ENCODE measurements at places on chromosomes 6 and 20.
A peak's percentile ranks its signal among the peaks of the same experiment; 100 is the strongest.

GRCh38 chr6:156916130-156916801 lies 139.1 kb downstream of the ARID1B start:
- no peak for DNase-seq

DNA sequence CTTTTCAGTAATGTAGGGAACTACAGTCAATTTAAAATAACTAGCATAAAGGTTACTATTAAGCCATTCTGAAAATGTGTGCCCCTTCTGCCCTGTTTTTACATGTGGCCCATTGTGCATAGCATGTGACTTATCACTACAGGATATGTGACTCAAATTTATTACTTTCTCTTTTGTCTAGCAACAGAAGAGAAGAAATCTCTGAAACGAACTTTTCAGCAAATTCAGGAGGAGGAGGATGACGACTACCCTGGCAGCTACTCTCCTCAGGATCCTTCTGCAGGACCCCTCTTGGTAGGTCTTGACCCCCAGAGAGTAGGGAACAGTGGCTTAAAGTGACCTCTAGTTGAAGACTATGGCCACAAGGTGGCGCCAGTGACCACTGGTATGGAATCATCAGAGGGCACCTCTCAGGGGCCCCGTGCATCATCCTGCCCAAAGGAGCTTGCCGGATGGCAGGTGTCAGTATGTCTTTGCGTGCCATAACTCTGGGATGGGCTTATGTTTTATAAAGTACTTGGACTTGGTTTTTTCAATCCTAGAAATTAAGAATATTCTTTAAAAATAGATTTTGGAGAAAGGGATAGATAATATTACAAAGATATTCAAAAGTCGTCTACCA lies 23.9 kb downstream of the RPRD1B start:
- peak; percentile 46 for DNase-seq

- DNase-seq: no peak
Observed at GRCh38 chr6:43776115-43776798, 6.2 kb downstream of the VEGFA start.

- no peak for DNase-seq
Observed at GRCh38 chr20:21083825-21084325, 22.3 kb downstream of the LINC00237 start.

- no peak for DNase-seq
Observed at GRCh38 chr6:154604119-154604518, 93.6 kb upstream of the CNKSR3 start.

GRCh38 chr20:57705127-57705899 lies 4.5 kb downstream of the PMEPA1 start:
- DNase-seq: no peak
